Left renal pelvis (tissue), 4 donors: ENCODE measurements at places on chromosomes 1 and 21. TPM values are rescaled to one million over a fixed set of nuclear protein-coding genes. Genes with fewer than 3 reads are reported as not detected.

Gene SON
- polyA plus RNA-seq: 345 TPM

Gene ORC1
- polyA plus RNA-seq: 8.2 TPM

Gene CRYAA
- polyA plus RNA-seq: not detected

Gene ST6GALNAC3
- 68.9 TPM for polyA plus RNA-seq

Gene RPTN
- polyA plus RNA-seq: not detected

Gene TMCC2
- polyA plus RNA-seq: 7.3 TPM

Gene ENSA
- polyA plus RNA-seq: 235 TPM
